ENCODE measurements at places on chromosomes 2 and 18.
A peak's percentile ranks its signal among the peaks of the same experiment; 100 is the strongest.

DNA sequence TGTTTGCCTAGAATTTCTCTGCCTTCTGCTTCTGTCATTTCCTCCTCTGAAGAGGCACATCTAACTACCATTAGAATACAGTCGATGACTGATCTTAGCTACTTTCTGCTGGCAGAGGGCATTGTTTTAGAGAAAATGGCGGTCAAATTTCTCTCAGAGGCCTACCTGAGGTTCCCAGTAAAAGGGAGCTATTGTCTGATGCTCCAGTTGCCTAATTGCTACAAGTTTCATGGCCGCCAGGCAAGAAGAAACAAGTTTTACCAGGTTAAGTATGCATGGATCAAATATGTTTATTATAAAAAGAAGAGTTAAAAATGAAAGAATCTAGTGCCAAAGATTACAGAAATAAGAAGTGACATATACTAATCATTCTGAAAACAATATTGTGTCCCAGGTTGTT, 416.6 kb downstream of the DSC3 start:
- DNase-seq: no peak

DNA sequence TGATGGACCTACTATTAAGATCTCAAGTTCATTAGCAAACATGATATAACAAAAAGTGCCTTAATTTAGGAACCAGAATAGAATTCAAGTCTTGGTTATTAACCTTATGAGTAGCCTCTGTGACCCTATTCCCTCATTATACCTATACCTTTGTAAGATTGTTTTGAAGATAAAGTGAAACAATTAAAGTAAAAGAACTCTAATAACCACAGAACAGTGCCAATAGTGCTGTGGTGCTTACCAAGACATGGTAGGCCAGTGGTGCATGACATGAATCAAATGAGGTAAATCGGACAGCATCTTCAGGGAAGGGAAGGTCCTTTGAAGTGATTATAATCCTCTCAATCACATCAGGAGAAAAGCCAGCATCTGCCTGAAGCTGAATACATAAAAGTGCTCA, 36.4 kb downstream of the METTL4 start:
- DNase-seq: no peak

GRCh38 chr18:44857744-44858491, 177.2 kb downstream of the SETBP1 start:
- DNase-seq: no peak

DNA sequence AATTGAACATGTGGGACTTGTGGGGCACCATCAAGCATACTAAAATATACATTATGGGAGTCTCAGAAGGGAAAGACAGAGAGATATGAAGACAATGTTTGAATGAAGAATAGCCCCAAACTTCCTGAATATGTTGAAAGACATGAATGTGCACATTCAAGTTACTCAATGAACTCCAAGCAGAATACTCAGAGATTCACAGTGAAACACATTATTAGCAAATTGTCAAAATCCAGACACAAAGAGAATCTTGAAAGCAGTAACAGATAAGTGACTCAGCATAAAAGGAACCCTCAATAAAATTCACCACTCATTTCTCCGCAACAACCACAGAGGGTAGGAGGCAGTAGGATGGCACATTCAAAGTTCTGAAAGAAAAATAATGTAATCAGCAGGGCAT, 8.8 kb downstream of the C2orf92 start:
- DNase-seq: peak; percentile 25

DNA sequence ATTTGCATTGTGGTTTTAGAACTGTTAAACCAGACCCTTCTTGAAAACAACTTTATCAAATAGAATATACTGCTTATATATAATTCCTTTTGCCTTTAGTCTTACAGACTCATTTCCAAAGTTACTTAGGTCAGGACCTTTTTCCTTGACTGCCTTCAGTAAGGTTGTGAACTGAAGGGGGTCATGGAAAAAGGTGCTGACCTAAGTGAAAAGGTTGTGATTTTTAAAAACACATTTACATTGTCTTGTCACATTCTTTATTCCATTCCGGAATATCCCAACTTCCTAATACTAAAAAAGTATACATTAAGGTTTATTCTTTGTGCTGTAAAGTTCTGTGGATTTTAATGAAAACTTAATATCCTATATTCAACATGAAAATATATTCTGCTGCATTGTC, 581.4 kb downstream of the SOCS6 start:
- no peak for DNase-seq

DNA sequence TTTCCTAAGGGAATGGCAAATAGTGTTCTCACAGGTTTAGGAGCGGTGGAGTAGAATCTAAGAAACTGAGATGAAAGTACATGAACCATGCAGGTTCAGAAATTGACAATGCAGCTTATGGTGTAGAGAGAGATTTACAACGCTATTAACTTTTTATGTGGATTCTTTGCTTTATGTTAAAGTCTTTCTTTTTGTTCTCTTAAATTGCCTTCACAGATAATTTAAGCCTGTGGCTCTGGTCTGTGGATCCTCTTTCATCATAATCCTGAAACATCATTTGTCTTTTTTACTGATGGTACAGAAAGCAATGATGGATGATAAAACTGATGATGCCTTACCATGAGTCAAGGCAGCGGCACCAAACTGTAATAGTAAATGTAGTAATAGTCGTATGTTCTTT, 30.3 kb downstream of the SOCS6 start:
- DNase-seq: no peak

- no peak for DNase-seq
Measured at GRCh38 chr18:34936772-34937171, 104.4 kb upstream of the MAPRE2 start.

- DNase-seq: peak; percentile 43
Measured at GRCh38 chr2:190408538-190409271, 550 bp downstream of the MFSD6 start.

DNA sequence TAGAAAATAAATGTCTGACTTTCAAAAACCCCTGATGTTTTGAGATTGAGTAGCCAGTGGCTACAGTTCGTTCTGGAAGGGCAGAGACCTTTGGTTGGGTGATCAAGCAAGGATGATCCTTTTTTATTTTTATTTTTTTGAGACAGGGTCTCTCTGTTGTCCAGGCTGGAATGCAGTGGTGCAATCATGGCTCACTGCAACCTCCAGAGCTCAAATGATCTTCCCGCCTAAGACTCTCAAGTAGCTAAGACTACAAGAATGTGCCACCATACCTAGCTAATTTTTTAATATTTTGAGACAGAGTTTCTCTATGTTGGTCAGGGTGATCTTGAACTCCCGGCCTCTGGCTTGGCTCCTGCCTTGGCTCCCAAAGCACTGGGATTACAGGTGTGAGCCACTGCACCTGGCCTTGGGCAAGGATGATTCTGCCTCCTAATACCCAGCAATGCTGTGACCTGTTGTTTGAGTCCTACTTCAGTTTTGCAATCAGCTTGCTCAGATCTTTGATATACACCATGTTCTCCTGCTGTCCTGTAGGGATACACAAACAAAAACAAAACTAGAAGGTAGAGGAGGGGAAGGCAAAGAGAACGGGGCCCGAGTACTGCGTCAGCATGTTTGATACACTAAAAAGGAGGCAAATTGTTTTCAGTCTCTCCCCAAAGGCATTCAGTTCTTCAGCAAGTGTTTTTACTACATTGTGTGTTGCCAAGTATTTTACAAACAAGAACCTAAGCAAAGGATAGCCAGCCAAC, 59.2 kb upstream of the LYPD6B start:
- no peak for DNase-seq

DNA sequence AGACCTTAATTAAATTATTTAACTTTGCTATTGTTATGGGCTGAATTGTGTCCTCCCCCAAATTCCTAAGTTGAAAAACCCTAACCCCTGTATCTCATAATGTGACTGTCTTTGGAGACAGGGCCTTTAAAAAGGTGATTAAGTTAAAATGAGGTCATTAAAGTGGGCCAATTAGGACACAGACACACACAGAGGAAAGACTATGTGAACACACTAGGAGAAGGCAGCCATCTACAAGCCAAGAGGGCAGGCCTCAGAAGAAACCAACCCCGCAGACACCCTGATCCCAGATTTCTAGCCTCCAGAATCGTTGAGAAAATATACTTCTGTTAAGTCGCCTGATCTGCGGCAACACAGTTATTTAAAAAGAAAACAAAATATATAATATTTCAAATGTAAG, 6.4 kb downstream of the STK17B start:
- DNase-seq: no peak

GRCh38 chr2:232549655-232550353, 553 bp downstream of the TIGD1 start:
- DNase-seq: no peak

- peak; percentile 16 for DNase-seq
Measured at GRCh38 chr2:127638361-127639110, 7.4 kb upstream of the GPR17 start.

- no peak for DNase-seq
Measured at GRCh38 chr2:171149986-171150693, 10.6 kb downstream of the TLK1 start.

DNA sequence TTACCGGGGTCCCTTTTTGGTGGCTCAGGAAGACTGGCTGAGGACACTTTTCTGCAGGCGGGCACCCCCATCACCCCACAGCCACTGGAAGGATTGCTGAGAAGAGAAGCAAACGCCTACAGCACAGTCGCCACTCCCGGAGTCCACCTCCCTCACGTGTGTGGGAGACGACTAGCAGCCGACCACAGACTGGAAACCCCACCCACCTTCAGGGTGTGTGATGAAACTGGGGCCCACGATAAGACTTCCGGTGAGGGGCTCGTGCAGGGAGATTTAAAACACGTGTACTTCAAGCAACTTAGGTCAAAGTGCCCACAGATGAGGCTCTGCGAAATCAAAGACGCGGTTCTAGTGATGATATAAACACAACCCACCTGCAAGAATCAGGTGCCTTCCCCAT, 26.3 kb downstream of the MBP start:
- DNase-seq: peak; percentile 92

- DNase-seq: no peak
Measured at GRCh38 chr2:240733803-240734495, 42.3 kb downstream of the AQP12A start.

GRCh38 chr2:177393824-177394593, 1.4 kb downstream of the AGPS start:
- no peak for DNase-seq
